ENCODE measurements at places on chromosomes 12 and 14. TPM values are rescaled to one million over a fixed set of nuclear protein-coding genes. Genes with fewer than 3 reads are reported as not detected.

DNA sequence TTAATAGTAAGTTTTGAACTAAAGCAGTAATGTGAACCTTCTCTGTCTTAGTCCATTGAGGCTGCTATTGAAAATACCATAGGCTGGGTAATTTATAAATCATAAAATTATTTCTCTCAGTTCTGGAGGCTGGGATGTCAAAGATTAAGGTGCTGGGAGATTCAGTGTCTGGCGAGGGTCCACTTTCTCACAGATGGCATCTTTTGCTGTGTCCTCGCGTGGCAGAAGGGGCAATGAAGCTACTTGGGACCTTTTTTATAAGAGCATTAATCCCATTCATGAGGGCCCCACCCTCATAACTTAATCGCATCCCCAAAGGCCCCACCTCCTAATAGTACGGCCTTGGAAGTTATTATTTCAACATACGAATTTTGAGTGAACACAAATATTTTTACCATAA is 28.4 kb downstream of the LIN7A start:
- no peaks in the 10 kb centered on the region for H3K36me3 ChIP-seq
- no peak for DNase-seq
- peaks cover 2% of the 10 kb centered on the region for H3K4me1 ChIP-seq
- no peak overlapping the region for H3K4me3 ChIP-seq
- H3K27ac ChIP-seq: no peak overlapping the region

DNA sequence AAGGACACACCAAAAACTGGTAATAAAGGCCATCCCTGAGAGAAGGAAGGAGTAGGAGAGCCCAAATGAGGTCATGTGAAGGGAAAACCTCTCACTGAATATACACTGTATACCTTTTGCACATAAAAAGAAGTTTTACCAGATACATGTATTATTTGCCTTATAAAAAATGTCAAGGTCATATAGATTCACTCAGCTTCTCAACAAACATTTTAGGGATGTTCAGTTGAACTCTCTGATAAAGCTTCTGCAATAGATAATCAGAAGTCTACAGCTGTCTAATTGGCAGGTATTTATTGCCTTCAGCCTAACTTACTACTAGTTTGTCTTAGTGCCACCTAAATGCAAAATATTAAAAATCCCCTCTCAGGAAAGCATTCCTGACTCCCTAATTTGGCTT is 8.7 kb downstream of the SLC11A2 start:
- no peak overlapping the region for H3K27ac ChIP-seq
- no peak overlapping the region for H3K4me3 ChIP-seq
- no peaks in the 10 kb centered on the region for H3K27me3 ChIP-seq
- H3K36me3 ChIP-seq: no peaks in the 10 kb centered on the region
- no peaks in the 10 kb centered on the region for H3K4me1 ChIP-seq

DNA sequence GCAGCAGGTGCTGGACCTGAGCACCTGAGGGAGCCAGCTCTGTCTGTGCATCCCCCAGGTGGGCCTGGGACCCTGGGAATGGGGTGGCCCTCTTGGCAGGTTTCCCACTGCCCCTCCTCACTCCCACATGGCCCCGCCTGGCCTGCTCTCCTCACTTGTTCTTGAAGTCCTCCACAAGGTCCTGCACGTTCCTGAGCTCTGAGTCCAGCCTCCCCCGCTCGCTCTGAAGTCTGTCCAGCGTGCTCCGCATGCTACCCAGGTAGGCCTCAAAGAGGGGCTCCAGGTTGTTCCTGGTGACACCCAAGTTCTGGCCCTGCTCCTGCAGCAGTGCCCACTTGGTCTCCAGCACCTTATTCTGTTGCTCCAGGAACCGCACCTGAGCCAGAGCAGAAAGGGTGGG is 2.9 kb downstream of the KRT79 start:
- no peak overlapping the region for H3K4me3 ChIP-seq
- H3K27me3 ChIP-seq: no peaks in the 10 kb centered on the region
- no peaks in the 10 kb centered on the region for H3K36me3 ChIP-seq
- DNase-seq: no peak
- H3K27ac ChIP-seq: no peak overlapping the region
- H3K4me1 ChIP-seq: no peaks in the 10 kb centered on the region

The TBX3 gene
- total RNA-seq: 1.0 TPM

The TAS2R13 gene
- not detected for total RNA-seq

The SERPINA9 gene
- total RNA-seq: not detected
